ENCODE measurements at places on chromosomes 1 and 21.
A peak's percentile ranks its signal among the peaks of the same experiment; 100 is the strongest.

- DNase-seq = no peak
These were observed 187.0 kb upstream of the USP24 start for GRCh38 chr1:55402142-55402541.

GRCh38 chr1:2937805-2938204, 83.5 kb upstream of the ACTRT2 start:
- no peak for DNase-seq

GRCh38 chr1:197008861-197009260, 31.5 kb downstream of the CFHR5 start:
- no peak for DNase-seq

DNA sequence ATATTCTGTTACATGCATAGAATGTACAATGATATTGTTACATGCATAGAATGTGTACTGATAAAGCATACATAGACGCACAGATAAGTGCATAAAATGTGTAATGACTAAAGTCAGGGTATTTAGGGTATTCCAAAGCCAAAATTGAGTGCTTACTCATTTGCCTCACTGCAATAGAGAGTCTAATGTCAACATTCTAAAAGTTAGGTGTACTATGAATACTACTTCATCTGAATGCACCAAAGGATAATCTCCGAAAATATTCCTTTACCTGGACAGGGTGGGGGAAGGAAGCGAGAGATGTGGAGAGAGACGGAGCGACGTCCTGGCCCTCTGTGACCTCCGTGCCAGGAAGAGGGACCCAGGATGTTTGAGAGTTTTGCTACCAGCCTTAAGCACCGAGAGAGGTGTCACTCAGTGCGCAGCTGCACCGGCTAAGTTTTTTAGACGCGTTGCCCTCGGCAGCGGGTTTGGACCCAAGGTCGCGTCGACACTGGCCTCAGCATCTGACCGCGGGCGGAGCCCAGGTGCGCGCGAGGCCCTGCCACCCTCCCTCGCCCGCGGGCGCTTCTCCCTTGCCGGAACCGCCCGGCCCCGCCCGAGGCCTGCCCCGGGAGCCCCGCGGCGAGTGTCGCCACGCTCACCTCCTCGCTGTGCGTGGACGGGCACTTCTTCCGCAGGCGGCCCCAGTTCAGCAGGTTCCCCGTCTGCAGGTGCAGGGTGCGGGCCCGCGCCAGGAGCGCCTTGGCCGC, 660 bp downstream of the GCLM start:
- peak; percentile 8 for DNase-seq

DNA sequence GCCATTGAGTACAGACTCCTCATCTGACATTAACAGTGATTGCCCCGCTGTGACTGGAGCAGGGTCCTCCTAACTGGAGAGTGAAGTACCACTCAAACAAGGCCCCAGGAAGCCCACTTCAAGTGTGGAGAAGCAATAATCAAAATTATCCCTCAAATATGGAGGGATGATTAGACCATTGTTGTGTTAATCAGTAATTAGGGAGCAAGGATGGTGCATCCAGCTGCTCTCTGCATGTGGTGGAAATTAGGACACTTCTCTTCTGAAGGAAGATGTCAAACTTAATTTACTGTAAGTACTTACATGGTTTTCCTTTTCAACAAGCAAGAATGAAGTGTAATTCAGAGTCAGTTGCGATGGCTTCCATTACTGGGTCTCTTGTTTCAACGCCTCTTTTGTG, 3.4 kb upstream of the ZP4 start:
- no peak for DNase-seq

- peak; percentile 85 for DNase-seq
These were observed 54.5 kb downstream of the GPR161 start for GRCh38 chr1:168082008-168082876.

GRCh38 chr1:60697204-60697994, 385.0 kb upstream of the NFIA start:
- DNase-seq = no peak

DNA sequence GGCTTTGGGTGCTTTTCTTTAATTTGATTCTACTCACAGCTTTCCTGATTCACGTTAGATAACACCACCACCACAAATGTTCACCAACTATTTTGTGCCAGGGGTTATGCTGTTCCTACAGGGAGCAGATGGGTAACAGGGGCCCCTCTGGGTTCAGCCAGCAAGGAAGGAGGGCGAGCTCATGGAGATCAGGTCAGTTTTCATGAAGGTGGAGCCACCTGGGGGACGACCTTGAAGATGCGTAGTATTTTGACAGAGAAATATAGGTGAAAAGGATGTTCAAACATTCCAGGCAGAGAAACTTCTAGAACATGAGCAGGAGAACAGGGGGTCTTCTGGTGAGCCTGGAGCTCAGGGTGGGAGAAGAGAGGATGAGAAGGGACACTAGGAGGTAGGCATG, 28.9 kb downstream of the KIAA0040 start:
- no peak for DNase-seq

GRCh38 chr1:89781494-89782126, 39.2 kb upstream of the LRRC8D start:
- DNase-seq = no peak

DNA sequence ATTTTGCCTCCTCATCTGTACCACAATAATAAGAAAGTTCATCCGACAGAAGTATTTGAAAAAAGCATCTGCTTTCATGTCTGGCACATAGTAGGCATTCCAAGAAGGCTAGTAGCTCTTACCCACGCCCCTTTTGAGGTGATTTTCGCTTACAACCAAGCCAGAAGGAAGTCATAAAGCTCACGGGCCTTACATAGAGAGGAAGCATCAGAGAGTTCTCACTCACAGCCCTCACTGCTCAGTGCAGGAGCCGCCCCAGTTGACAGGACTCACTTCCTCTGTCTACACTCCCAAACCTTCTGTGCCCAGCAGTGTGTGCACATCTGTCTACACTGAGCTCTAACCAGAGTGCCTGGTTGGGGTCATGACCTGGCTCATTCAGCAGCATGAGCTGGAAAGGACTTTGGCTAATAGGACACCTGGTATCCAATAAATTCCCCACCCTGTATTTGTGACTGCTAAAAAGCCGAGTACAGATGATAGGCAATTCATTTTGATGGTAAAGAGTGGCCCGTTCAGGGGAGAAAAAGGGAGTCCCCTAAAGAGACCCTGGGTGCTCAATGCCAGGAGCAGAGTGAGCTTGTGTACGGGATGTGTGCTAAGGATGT, 36.8 kb upstream of the DUSP10 start:
- DNase-seq = peak; percentile 79

DNA sequence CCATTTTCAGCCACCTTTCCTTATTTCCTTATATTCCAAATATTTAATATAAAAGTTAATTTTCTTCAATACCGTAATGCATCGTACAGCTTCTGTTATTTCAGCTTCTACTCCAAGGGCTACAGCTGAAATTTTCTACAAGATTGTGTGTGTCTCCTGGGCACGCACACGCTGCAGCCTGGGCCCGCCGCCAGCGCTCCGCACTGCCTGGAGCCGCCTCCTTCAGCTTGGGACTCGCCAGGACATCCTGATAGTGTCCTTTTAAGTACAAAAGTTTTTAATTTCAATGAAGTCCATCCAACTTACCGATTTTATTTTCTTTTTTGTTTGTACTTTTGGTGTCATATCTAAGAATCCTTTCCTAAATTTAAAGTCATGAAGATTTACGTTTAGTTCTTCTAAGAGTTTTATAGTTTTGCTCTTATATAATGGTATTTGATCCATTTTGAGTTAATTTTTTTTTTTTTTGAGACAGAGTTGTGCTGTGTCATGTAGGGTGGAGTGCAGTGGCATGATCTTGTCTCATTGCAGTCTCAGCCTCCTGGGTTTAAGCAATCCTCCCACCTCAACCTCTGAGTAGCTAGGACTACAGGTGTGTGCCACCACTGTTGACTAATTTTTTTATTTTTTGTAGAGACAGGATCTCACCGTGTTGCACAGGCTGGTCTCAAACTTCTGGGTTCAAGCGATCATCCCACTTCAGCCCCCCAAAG, 82.8 kb downstream of the AXDND1 start:
- DNase-seq = no peak

All from inflammatory macrophage (primary cell).